Activated naive CD4-positive, alpha-beta T cell treated with anti-CD3 and anti-CD28 coated beads, Interleukin-2, amount 50 U/mL, for 16 hours (primary cell): ENCODE measurements at places on chromosomes 7 and 10.

GRCh38 chr7:9200626-9201025 is 767.2 kb downstream of the NXPH1 start:
- DNase-seq = no peak

GRCh38 chr10:30454744-30455510 is 20.9 kb downstream of the MAP3K8 start:
- DNase-seq = no peak

- no peak for DNase-seq
Observed at GRCh38 chr7:67512481-67512880, 515.8 kb downstream of the TYW1 start.

GRCh38 chr10:103575416-103576075 is 82.0 kb downstream of the NEURL1 start:
- no peak for DNase-seq

GRCh38 chr10:9643782-9644181 is 1373.9 kb upstream of the CELF2 start:
- DNase-seq = no peak

DNA sequence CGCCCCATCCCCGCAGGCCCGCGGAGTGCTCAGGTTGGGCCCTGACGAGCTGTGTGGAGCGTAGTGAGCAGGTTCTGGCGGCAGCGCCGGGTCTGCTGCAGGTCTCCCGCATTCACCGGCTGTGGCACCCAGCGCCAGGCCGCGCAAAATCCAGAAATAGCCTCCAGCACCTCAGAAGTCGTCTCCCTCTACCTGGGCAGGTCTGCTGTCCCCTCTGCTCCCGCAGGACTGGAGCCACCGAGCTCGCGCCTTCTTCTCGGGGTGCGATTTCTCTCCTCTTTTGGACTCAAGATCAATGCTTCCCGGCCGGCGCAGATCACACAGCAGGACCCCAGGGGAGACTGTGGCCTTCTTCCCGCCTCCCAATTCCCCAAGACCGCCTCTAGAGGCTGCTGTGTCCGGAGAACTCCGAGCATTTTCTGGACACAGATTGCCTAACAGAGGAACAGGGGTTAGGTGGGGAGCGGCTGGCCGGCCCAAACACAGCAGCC is 8.4 kb downstream of the TLX1 start:
- no peak for DNase-seq

DNA sequence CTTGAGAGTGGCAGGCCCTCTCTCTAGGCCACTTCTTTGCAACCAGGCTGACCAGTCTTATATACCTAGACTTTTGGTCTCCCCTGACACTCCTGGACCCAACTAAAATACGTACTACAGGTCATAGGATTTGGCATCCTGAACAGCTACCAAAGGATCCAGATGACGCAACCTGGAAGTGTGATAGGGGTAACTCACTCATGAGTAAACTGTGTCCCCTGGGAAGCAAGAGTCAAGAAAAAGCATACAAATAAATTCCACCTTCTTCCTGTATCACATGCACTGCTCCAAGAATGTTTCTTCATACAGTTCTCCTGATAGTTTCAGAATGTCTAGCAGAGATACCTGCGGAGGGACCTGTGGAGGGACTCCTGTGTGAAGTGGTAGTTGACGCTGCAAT is 172.3 kb downstream of the MDFIC start:
- no peak for DNase-seq

DNA sequence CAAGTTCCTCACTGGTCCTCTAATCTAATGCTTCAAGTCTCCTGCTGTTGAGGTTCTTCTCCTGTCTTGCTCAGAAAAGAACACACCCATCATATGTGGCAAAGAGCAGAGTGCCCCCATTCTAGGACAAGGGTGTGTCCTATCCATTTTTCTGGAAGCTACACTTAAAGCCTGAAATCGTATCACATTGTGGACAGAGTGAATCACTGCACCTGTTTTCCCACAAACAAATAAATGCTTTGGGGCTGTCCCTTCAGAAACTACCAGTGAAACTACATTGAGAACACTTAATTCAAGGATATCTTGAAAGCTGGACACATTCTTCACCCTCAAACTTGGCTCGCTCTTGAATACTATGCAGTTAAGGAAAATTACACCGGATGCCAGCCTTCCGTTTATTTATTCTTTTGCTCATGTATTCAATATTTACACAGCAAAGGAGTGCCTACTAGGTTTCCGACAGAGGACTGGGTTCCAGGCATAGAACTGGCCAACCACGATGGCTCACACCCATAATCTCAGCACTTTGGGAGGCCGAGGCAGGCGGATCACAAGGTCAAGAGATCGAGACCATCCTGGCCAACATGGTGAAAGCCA is 473.0 kb downstream of the GALNT17 start:
- DNase-seq = no peak

DNA sequence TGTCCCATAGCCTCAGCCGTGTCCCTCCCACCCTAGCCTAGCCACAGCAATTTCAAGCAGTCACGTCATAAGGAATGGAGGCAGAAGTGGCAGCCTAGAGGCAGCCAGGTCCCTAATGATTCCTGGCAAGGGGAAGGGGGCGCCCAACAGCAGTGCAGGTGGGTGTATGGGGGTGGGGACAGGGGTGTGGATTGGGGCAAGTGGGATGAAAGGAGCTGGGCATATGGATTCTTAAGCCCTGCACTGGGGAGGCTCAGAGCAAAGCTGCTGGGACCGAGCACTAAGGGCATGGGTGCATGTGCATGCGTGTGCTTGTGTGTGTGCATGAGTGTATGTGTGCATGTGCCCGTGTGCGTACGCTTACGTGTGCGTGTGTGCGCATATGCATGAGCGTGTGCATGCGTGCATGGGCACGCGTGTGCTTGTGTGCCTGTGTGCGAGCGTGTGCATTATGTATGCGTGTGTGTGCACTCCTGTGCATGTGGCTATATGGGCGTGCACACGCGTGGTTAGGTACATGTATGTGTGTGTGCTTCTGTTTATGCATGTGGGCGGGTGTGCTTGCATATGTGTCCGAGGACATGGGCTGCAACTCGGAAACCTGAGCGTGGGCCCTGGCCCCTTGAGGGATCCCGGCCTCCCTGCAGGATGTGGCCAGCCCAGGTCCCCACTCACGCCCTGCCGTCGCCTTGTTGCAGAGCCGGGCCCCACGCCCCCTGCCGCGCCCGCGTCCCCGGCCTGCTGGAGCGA is 34.1 kb downstream of the SH2B2 start:
- no peak for DNase-seq

GRCh38 chr10:47366181-47366631 is 17.9 kb downstream of the ZNF488 start:
- no peak for DNase-seq

DNA sequence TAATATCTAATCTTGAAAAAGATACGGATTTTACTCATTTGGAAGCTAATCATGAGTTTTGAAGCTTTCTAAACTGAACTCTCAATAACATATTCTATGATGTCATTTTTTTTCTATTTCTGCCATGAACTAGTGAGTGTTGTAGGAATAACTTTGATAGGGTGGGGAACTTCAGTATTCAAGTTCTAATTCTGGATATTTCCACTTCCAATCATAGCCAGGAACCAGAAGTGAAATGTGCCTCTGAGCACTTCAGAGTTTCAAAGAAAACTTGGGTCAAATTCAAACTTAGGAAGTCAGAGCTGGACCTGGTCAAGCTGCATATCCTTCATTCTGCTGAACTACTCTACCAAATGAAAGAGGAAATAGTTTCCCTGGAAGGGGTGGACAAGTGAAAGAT is 847 bp downstream of the AGMO start:
- no peak for DNase-seq

DNA sequence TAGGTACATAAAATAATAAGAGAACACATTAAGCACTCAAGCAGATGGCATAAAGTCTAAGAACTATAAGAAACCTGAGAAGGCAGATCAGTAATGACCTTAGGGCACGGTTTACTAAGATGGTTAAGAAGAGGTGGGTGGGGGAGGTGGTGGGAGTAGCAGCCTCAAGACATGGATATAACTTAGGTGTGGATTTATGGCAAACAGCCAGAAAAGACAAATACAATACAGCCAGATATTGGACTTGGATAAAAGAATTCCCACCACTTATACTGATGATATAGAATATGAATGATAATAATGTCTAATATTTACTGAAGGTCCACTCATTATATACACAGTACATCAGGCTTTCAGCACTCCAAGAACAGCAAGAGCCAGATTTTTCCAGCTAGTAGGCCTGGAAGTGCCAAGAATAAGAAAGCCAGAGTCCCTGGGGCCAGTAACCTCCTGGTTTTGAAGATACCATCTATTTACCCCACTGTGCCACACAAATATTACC is 11.9 kb downstream of the DPY19L1 start:
- DNase-seq = no peak
